ENCODE measurements at places on chromosomes 4 and X.

DNA sequence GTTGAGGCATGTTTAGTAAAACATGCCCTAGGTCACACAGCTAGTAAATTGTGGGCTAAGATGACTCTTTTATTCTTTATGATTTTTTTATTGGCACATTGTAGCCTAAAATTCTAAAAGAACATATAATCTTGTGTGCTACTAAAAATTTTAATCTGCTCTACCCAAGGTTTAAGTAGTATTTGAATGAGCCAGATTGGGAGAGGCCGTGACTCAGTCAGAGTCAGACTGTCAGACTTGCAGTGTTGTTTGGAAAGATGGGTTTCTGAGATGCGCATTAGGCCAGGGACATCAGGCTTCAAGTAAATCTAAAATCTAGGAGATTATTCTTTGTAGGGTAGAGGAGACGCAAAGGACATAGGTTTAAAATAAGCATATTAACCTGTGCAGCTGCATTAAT lies 30.7 kb upstream of the TMPRSS11E start:
- no peak for DNase-seq

GRCh38 chr4:41751449-41752061 lies 3.0 kb upstream of the PHOX2B start:
- DNase-seq = no peak

- DNase-seq = no peak
Measured at GRCh38 chr4:82282875-82283274, 90.9 kb downstream of the HNRNPD start.

- DNase-seq = no peak
Measured at GRCh38 chrX:11363069-11363594, 69.9 kb downstream of the AMELX start.

DNA sequence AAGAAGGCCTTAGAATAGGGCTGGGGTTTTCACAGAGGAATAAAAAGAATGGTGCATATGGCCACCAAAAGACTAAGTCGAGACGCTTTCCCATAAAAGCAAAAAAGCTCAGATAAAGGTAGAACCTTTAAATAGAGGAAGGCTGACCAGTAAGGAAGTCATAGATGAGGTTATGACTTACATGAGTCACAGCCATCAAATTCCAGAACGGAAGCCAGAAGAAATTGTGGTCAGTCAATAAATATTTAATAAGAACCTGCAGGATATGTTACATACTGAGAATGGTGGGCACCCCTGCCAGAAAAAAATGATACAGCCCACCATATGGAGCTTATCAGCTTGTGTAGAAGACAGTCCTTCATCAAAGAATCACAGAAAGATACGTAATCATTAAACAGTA lies 120.1 kb downstream of the MANBA start:
- DNase-seq = no peak

DNA sequence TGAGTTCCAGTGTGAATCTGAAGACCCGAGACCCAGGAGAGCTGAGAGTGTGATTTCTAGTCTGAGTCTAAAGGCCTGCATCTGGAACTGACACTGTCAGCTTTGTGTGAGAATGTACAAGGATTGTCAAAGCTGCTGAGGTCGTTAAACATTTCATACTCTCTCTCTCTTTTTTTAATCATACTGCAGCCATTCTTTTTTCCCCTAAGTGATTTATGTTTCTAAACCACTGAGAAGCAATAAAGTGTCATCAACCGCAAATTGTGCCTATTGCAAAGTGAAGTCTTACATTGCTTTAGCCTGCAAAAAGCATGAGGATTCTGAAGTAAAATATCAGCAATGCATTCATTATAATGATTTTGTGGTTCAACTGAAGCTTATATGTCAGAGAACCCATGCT lies 106.0 kb downstream of the ASMT start:
- DNase-seq = no peak

DNA sequence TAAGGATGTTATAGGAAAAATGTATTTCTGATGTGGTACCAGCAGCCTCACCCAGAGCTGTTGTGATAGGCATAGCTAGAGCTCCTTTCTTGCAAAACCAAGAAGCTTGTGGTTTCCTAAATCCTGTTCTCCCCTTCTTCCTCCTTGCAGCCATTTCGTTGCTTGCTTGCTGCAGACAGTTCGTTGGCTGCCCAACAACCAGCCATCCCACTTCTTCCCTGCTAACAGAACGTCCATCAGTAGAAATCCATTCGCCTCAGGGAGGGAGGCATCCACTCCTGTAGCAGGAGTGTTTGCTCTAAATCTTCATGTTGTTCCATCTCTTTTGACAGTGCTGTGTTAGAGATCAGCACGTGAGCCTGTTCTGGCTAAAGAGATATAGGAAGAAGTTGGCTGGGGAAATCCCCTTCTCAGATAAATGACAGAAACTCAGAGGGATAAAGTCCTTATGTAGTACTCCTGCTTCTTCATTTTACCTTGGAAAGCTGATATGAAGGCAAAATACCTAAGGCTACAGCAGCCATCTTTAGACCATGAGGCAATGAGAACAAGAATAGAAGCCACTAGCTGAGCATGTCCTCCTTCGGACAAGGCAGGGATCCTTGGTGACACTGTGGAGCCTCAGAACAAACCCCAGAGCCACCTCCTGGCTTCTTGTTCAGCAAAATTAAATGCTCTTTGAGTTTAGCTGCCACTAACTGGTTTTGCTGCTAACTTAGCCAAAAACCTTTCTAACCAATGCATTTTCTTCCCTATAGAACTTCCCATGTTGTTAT lies 68.4 kb upstream of the RELL1 start:
- no peak for DNase-seq

DNA sequence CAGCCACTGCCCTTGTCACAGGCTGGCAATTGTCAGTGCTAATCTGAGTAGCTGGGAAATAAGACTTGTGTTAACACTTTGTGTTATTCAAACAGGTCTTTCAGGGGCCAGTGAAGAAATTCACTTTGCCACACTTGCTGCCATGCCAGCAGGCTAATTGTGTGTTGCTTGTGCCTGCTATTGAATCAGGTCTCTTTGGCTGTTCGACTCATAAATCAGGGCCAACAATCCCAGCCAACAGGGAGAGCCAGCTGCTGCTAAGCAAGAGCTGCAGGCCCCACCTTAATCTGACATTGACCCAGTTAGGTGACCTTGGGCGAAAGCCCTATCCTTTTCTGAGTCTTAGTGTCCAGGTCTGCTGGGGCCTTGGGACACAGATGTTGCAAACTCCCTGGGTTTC lies 28.1 kb upstream of the MAMLD1 start:
- no peak for DNase-seq

Measured in vagina (tissue), 2 donors.